Cerebellar cortex (tissue), 1 donor: ENCODE measurements at places on chromosomes 4 and X.

DNA sequence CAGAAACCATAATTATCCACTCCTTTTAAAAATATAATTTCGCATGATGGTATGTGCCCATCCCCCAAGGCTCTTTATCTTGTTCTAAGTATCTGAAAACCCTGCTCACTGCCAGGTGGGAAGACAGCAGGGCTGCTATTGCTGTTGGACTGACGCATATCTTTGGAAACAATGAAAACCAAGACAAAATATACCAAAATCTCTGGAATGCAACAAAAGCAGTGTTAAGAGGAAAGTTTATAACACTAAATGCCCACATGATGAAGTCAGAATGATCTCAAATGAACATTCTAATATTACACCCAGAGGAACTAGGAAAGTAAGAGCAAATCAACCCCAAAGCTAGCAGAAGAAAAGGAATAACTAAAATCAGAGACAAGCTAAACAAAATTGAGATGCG lies 162.0 kb downstream of the FAM47B start:
- no peak for DNase-seq

GRCh38 chr4:48578132-48578968 lies 88.3 kb downstream of the ZAR1 start:
- DNase-seq: peak; percentile 79

GRCh38 chr4:183241322-183241640 lies 78.8 kb downstream of the CLDN22 start:
- DNase-seq: no peak

DNA sequence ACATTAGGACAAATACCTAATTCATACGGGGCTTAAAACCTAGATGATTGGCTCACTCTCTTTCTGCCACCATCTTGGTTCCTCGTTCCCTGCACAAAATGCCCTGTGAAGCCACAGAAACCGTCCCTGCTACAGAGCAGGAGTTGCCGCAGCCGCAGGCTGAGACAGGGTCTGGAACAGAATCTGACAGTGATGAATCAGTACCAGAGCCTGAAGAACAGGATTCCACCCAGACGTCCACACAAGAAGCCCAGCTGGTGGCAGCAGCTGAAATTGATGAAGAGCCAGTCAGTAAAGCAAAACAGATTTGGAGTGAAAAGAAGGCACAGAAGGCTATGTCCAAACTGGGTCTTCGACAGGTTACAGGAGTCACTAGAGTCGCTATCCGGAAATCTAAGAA lies 34.3 kb downstream of the TRIM61 start:
- no peak for DNase-seq

DNA sequence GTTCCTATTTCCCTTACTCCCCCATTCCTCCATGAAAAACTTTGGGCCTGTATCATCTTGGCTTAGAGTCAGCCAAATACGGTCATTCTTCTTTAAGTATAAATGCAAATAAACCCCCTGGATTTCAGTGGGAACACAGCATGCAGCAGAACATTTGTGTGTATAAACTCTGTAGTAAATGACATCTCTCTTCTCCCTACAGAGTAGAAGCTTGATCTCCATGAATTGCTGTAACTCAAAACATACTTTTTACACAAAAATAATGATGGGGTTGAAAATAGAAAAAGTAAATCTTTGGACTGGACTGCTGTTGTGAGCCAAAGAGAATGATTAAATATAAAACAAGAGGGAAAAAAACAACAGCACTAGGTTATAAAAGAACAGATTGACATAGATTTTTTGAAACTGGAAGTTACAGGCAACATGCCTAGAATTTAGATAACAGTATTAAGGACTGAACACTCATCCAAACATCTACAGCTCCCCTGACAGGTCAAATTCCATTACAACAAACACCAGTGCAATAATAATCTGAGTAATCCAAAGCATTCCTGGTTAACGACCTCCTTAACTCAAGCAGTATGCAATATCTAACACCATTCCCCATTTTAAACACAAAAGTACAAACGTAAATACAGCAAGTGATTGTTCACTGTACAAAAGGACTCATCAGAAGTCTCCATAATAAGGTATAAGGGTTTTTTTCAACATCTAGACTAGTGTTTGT lies 30.7 kb downstream of the TSPAN5 start:
- peak; percentile 85 for DNase-seq

DNA sequence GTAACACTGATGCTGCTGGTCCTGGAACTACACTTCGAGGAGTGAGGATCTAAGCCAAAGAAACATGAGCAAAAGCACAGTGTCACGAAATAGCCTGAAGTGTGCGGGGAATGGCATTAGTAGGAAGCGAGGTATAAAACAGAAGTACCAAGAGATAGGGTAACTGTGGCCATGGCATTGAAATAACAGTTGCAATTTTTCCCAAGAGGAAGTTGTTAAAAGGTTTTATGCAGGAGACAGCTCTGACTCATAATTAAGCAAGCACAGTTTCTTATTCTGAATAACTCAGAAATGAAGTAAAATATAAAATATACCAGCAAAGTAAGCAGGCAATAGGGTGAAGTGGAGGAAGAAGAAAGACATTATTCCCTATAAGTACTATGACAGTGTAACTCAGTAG lies 90.3 kb upstream of the TMEM150C start:
- no peak for DNase-seq

GRCh38 chr4:100982345-100982744 lies 365.0 kb downstream of the PPP3CA start:
- no peak for DNase-seq

- no peak for DNase-seq
Observed at GRCh38 chr4:143071351-143071750, 113.4 kb upstream of the USP38 start.

DNA sequence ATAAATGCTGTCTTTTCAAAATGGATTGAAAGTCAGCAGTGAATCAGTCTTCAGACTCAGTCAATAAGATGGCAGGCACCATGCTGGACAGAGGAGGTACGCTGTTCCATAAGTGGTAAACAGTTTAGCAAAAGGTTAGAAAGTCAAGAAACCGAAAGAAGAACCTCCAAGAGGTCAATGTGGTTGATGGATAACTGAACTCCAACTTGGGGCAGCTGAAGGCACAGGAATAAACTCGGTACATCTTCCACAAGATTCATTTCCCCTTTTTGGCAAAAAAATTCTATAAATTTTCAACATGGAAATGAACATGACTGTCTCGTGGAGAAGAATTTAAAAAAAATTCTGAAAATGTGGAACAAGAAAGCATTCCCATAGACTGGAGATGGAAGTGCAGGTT lies 18.4 kb upstream of the SEL1L3 start:
- DNase-seq: no peak

DNA sequence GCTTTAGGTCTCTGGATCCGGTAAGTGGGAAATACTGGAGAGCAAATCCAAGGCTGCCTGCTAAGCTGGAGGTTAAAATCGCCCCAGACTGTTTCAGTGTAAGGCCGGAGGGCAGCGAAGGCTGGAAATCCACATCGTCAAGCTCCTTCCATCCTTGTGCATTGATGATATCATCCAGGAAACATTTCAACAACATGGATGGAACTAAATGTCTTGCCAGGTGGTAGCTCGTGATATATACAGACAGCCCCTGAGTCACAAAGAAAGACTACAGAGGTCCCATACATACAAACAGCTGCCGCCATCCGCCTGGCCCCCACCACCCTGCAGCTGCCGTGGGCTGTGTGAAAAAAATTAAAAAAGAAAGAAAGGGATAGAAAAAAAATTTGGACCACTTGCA lies 148.9 kb upstream of the RBPJ start:
- DNase-seq: peak; percentile 72

DNA sequence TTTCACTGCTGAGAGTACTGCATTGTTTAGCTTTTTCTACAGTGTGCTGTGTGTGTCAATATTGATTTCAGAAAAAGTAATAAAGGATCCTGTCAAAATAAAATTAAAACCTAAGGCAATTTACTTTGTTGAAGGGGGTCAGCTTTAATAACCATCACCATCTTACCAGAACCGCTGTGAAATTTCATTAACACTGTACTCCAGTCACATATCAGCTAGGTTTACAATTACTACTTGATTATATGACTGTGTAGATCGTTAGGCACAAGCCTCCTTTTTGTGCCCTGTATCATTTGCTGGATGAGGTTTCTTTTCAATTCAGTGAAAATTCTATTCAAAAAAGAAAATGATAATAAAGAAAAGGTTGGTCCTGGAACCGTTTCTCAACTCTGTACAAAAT lies 917.2 kb downstream of the CENPC start:
- no peak for DNase-seq

- DNase-seq: no peak
Observed at GRCh38 chr4:182904211-182904761, 12.9 kb downstream of the DCTD start.

GRCh38 chr4:85748654-85749053 lies 273.7 kb downstream of the ARHGAP24 start:
- DNase-seq: no peak

DNA sequence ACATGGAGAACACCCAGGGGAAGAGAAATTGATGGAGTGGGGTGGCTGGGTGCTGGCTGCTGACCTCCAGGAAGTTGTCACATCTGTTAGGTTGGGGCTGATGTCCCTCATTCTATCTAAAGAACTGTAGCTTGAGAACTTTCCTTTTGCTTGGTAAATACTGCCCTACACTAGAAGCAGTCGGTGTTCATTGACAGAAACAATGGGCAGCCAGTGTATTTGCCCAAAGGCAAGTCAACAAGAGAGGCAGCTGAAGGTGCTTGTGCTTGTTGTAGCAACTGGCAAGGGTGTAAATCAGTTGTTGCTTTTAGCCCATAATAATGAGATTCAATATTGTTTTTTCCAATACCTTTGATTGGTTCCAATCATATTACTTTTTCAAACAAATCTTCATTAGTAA lies 956 bp downstream of the TMEM154 start:
- no peak for DNase-seq

GRCh38 chrX:19743386-19743785 lies 144.0 kb downstream of the SH3KBP1 start:
- no peak for DNase-seq

DNA sequence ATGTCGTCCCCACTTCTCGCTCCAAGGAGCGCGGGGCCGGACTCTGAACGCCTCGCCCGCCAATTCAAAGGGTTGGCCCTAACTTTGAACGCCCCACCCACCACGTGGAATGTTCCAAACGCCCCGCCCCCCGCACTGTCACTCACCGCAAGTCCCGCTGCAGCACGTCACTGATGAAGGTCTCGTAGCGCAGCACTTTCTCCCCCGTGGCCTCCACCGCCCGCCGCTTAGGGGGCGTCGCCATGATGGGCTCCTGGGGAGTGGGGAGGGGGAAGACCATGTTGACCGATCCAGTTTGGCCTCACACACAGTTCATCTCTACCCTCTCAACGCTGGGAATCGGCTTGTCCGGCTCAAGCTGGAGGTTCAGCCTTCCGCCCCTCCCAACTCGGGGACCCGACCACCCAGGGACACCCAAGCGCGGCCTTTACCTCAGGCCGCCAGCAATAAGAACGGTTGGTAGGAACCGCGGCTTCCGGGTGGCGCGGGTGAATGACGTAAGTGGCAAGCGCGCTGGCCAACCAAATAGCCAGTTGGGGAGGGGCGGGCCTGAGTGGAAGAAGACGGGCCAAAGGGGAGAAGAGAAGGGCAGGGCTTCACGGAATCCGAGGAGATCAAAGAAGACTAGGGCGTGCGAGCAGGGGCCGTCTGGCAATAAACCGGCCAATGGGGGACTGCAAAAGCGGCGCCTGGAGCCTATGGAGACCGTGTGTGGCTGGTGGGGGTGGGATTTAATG lies at the start of gene UXT:
TSS of gene UXT (minus strand) at position 497 of the 737 bp plus-strand sequence. CDS start at position 244, 253 bp downstream.
- DNase-seq: peak; percentile 94

- DNase-seq: no peak
Observed at GRCh38 chr4:183154701-183155391, 55.8 kb downstream of the WWC2 start.

- DNase-seq: no peak
Observed at GRCh38 chrX:38142610-38143009, 78.1 kb downstream of the SRPX start.

GRCh38 chr4:141575884-141576283 lies 60.5 kb upstream of the IL15 start:
- DNase-seq: no peak

- no peak for DNase-seq
Observed at GRCh38 chrX:140949233-140949632, 53.2 kb upstream of the SPANXB1 start.

DNA sequence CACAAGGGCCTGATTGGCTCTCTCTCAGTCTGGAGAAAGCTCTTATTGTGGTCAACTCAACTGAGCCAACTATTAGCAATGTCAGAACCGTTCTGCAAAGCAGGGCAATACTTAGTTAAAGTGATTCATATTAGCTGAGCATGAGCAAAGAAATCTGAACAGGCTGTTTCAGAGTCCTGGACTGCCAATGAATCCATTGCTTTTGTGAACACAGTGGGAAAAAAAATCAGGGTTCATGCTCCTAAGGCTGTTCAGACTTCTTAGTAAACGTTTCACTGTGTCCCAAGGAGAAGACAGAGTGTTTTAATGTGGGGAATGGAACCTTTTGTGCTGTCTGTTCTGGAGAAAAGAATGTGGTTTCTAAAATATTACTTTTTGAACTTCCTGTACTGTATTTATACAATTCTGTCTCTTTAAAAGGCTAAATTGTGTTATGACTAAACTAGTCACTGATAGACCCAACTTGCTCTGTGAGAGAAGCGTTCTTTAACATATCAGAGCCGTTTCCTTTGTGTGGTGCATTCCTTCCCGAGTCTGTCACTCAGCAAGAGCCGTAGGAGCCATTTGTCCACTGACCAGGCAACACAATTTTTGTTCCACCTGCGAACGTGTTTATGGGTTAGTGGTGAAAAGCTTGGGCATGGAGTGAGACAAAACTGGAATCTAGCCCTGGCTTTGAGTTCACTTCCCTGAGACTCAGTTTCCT lies 366.1 kb downstream of the FBXO8 start:
- DNase-seq: peak; percentile 5

- no peak for DNase-seq
Observed at GRCh38 chr4:26000274-26000950, 86.4 kb downstream of the SMIM20 start.
